ENCODE measurements at places on chromosomes 4 and X. TPM values are rescaled to one million over a fixed set of nuclear protein-coding genes. Genes with fewer than 3 reads are reported as not detected.

Gene DCHS2
- polyA plus RNA-seq, result not detected

Gene RNF175
- not detected for polyA plus RNA-seq

DNA sequence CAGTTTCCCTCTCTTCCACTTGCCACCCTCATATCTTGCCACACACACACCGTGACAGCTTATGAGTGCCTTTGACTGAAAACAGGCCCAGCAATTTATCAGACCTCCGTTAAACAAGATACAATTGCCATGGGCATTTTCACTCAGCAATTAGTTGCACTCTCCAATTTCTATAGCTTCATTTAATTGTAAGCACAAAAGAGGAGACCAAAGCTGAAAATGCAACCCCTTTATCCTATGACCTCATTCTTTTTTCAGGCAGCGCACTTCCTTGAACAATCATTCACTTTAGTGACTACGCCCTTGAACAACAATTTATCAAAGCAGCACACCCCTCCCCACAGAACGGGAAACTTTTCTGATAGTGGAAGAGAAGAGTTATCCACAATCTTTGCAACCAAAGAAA, 4.1 kb downstream of the POF1B start:
- DNase-seq, result no peak

GRCh38 chr4:155759372-155760252, 791 bp downstream of the GUCY1B1 start:
- DNase-seq, result no peak

Measured in CD8-positive, alpha-beta memory T cell (primary cell).